Fibroblast of the aortic adventitia (primary cell): ENCODE measurements at places on chromosomes 1 and 21. TPM values are rescaled to one million over a fixed set of nuclear protein-coding genes. Genes with fewer than 3 reads are reported as not detected.
A peak's percentile ranks its signal among the peaks of the same experiment; 100 is the strongest.

DNA sequence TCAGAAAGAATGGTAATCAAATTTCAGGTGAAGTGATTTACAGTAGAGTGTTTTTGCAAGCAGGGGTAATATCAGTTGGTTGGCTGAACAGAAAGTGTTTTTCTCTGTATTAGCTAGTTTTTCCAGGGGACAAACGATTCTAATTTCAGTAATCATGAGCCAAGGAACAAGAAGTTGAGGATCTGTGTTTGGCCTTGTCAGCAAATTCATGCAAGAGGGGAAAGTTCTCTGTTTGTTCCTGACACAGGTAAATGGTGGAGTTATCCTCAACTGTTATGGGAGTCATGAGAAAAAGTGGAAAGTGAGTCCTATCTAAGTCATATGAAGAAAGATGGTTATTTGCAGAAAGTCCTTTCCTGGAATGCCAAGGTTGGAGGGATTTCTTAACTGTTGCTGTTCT lies 24.6 kb upstream of the SLC35A3 start:
- no peak for DNase-seq

- DNase-seq, result no peak
Measured at GRCh38 chr21:41091616-41092015, 76.3 kb upstream of the BACE2 start.

DNA sequence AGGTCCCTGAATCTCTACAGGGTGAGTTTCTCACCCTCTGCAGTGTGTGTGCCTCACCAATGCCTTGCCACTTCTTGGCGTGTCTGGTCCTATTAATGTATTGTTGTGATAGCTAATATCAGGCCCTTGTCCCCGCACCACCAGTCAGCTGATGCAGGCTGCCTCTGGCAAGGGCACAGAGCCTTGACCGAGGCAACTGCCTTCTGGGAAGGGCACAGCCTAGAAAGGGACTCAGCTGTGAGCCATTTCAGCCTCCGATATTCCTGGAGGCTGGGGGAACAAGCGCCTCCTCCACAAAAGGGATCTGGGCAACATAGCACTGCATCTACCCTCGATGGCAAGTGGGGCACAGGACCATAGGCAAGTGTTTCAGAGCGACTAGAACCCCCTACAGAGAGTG lies 27.0 kb downstream of the IL10RB start:
- no peak for DNase-seq

GRCh38 chr1:239386453-239387303 lies at the start of gene CHRM3:
CHRM3 (plus strand) TSS chr1:239386568; CDS start chr1:239907452, 520,884 bp downstream.
- DNase-seq, result no peak

DNA sequence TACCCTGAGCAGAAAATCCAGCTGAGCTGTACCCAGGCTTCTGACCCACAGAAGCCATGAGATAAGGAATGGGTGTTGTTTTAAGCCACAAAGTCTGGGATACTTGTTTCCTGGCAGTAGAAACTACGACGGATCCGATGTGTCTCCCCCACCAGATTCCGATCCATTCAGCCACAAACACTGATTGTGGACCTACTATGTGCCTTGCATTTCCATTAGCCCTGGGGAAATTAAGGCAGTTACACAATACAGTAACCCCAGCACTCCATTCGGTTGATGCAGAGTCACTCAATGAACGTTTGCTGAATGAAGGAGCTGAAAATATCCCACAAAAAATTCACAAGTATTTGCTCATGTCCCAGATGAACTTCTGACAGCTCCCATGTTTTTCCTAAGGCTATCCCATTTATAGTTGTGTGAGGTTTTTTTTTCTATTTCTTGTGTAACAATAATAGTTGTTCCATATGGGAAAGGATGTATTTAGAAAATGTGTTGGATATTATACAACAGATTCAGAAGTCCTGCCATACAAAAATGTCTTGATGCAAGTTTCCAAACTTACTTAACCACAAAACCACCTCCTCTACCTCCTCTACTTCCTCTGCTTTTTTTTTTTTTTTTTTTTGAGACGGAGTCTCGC lies 29.6 kb upstream of the KAZN start:
- no peak for DNase-seq

DNA sequence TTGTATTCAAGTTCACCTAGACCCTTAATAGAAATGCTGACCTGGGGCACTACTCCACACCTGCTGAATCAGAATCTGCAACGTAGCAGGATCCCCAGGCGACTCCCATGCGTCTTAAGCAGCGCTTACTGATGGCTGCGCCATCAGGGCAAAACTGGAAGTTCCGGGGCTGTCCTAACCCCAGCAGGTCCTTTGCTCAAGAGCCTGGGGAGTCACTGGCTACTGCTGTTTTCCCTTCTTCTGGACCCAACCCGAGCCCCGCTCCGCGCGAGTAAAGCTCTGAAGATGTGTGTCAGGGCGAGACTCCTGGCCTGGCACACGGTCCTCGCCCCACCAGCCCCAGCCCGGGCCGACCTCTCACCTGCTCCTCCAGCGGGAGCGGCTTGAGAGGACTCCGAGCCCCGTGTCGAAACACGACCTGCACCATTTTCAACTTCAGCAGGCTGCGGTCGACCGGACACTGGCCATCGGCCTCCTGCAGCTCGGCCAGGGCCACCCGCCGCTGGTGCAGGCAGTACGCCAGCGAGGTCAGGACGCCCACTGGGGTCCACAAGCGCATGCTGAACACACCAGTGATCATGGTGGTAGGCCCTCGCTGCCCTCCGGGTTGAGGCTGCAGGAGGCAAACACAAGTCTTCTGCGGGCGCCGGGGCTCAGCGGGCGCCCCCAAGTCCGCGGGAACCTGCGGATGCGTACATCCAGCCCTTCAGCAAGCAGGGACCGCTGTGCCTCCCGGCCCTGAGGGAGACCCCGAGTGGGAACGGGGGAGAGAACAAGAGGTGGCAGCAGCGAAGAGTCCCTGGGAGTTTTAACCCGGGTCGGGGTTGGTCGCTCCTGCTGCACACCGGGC lies 630 bp downstream of the ACP6 start:
- DNase-seq, result peak; percentile 14

DNA sequence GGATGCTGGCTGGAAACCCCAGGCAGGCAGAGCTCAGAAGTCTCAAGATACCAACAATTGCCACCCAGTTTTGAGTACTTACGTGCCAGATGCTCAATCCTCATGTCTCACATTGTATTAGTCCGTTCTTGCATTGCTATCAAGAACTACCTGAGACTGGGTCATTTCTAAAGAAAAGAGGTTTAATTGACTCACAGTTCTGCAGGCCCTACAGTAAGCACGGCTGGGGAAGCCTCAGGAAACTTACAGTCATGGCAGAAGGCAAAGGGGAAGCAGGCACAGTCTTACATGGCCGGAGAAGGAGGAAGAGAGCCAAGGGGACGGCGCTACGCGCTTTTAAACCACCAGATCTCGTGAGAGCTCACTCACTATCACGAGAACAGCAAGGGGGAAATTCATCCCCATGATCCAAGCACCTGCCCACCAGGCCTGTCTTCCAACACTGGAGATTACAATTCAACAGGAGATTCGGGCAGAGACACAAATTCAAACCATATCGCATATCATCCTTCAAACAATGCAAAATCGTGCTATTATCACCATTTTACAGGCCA lies 58.0 kb downstream of the KAZN start:
- no peak for DNase-seq

GRCh38 chr21:15020797-15021196 lies 44.0 kb downstream of the NRIP1 start:
- no peak for DNase-seq

GRCh38 chr1:168582688-168583336 lies 6.4 kb downstream of the XCL1 start:
- peak; percentile 77 for DNase-seq

GRCh38 chr1:192104852-192105251 lies 53.4 kb upstream of the RGS18 start:
- peak; percentile 63 for DNase-seq

- no peak for DNase-seq
Measured at GRCh38 chr1:52216907-52217458, 75.1 kb downstream of the ZFYVE9 start.

GRCh38 chr1:233240371-233240770 lies 55.2 kb downstream of the PCNX2 start:
- peak; percentile 59 for DNase-seq

- DNase-seq, result no peak
Measured at GRCh38 chr1:27517907-27518718, 28.1 kb upstream of the WASF2 start.

- no peak for DNase-seq
Measured at GRCh38 chr1:67717876-67718275, 32.9 kb downstream of the GADD45A start.

GRCh38 chr1:33348676-33349080 lies 27.8 kb upstream of the A3GALT2 start:
- DNase-seq, result no peak

DNA sequence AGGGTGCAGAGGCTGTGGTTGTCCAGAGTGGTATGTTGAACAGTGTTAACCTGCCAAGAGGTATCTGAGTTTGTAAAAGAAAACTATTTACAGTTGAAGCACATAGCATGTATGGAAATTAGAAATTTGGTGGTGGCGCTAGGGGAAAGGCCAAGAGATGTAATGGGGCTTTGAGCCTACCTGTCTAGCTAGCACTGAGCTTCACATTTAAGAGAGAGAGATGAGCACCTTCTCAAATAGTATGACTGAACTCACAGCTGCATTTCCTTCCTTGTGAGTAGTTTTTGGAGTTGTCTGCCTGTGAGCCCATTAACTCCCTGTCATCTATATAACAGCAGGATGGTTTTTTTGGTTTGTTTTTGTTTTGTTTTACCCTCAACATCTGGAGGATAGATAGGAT lies 4.0 kb downstream of the CLIC4 start:
- DNase-seq, result no peak

BRINP3 gene
- total RNA-seq, result 2.3 and 3.4 TPM in 2 replicates

FCRL2 gene
- not detected in 2 replicates for total RNA-seq

NHLH1 gene
- total RNA-seq, result not detected in 2 replicates

LINGO4 gene
- not detected in 2 replicates for total RNA-seq

ALX3 gene
- 0.09 TPM in 1 of 2 replicates, not detected in the other for total RNA-seq

DMBX1 gene
- not detected in 2 replicates for total RNA-seq

RSBN1 gene
- total RNA-seq, result 9.2 and 23.7 TPM in 2 replicates

IL20 gene
- not detected in 2 replicates for total RNA-seq

EVI5 gene
- total RNA-seq, result 55.3 and 126 TPM in 2 replicates
